NCI-H526 (cell line): ENCODE measurements at places on chromosomes 13 and 19.

DNA sequence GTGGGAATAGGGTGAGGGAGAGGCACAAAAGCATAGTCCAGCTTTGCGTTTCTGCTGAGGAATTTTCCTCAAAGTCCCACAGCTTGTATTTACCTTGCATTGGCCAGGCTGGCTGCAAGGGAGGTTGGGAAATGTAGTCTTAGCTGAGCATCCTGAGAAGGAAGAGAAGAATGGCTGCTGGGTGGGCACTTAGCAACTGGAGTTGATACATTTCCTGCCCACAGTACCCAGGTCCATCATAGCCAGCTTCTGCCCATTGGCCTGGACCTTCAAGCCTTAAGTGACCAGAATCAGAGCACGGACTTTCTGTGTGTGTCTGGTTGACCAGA, 112.4 kb downstream of the SIPA1L3 start:
- DNase-seq, result no peak

DNA sequence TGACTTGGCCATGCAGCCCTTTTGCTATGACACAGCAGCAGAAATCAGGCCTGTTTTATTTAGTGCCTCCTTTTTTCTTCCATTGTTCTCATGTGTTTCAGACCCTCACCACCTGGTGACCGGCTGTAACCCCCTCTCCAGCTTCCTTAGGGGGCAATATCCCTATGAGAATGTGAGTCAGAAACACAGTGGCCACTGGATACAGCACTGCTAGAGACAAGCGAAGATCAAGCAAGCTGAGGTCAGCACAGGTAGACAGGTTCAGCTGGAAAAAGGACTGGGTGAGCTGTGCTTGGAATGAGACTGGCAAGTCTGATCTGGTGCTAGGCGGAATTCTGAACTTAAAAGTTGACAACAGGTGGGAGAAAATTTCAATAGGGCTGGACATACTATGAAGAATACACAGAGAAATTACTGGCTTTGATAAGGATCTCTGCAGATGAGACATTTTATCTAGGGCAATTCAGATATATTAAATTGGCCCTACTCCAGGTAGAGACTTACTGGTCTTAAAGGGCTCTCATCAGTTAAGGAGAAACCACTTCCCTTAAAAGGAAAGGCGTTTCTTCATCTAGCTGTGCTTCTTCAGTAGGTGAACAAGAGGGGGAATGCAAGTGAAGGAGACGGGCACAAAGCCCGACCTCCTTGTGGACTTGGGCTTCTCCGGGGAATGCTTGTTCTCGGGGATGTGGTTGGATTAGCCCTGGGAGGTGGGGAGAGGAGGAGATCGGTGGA, 83.3 kb downstream of the ERCC5 start:
- no peak for DNase-seq

- DNase-seq, result no peak
Observed at GRCh38 chr19:29397748-29398147, 128.0 kb upstream of the VSTM2B start.

- no peak for DNase-seq
Observed at GRCh38 chr19:19495614-19496603, 19.4 kb downstream of the TSSK6 start.

- DNase-seq, result no peak
Observed at GRCh38 chr13:90120026-90120425, 1227.5 kb upstream of the MIR17HG start.

DNA sequence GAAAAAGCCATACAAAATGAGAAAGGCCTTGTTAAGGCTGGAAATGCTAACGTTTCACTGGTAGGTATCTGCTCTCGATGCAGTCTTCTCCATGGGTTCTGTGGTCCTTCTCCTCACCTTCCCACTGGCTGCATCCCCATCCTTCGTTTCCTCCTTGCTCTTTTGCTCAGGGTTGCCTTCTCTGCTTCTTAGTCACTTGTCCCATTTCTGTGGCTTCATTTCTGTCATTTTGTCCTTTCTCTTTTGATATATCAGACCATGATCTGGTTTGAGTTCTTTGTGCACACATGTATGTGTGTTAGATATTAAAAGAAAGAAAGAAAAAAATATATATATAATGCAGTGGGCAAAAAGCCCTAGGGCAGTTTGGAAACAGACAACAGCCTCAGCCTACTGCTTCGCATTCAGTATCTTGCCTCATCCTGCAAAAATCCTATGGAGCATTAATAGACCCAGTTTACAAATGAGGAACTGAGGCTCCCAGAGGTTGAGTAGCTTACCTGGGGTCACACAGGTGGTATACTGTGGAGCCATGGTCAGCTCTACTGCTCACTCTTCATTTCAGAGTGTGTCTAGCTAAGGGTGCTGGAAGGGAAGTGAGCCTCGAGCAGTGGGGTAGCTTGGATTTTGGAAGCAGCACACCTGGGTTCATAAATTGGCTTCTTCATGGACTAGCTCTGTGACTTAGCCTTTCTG, 57.6 kb upstream of the MEDAG start:
- no peak for DNase-seq

DNA sequence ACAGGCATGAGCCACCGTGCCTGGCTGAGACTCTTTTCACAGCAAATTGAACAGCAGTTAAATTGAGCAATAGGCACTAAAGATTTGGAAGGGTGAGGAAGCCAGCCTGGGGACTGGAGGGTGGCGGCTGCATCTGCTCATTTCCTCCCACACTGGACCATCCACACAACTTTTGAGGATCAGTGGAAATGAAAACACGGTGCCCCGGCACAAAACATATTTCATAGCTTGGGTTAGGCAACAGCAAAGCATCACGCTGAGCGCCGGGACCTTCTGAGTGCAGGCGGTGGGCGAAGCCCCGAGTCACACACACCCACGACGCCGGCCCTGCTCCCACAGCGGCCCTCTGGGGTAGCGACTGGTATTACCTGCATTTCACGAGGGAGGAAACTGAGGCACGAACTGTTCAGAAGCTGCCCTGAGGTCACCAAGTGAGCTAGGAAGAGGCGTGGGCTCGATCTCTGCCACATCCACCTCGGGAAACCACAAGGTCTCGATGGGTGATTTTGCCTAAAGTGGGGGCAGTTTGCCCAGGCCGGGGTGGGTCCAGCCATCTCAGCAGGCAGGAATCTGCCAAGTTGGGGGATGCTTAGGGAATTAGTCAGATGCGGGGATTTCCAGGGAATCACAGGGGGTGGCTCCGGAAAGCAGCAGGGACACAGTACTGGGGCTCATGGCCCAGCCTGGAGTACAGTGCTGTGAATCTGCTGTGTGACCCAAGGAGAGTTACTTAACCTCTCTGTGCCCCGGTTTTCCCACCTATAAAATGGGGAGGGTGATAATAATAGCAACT, 3.5 kb upstream of the SBNO2 start:
- no peak for DNase-seq

GRCh38 chr13:79297128-79297527, 108.9 kb downstream of the RBM26 start:
- DNase-seq, result no peak

DNA sequence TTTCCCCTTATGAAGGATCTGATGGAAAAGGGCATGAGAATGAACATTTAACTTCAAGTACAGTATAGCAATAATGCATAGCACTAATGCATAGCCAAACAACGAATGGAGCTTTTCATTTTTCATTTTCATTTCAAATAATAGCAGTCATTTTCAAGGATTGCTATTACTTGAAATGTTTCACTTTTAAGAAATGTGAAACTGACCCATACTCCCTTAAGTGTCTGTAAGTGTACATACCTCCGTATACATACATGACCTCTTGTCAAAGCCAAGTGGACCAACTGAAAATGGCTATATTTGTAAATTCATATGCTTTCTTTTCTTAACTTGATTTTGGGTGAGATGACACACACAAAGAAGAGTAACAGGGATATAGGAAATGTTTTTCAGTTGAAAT, 3.8 kb downstream of the RAP2A start:
- DNase-seq, result no peak

DNA sequence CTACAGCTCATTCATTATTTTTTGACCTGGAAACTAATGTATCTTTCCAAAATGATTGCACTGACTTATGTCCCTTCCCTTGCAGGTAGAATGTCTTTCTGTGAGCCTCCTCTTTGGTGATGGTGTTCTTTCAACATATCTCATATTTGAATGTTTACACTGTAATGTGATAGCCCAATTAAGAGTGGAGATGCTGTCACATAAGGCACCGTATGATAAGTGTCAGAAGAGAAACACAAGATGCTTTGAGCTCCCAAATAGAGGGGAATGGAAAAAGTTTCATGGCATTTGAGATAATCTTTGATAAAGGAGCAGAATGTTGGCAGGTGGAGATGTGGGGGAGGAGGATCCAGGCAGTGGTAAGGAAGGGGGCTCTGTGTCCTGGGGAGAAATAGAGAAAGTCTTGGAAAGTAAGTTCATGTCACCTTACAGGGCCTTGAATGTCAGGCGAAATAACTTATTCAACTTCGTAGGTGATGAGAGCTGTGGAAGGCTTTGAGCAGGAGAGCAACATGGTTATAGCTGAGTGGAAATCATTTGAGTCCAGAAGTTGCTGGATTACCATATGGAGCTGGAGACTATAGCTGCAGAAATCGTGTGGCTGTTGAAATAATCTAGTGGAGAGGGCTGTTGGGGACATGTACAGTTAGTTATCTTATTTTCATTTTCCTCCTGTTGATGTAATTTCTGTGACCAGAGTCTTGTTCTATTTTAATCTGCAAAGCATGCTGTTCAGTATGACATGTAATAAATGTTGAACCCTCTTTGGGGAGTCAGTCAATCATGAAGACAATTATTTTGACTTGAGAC, 10.3 kb upstream of the RNF113B start:
- DNase-seq, result peak; percentile 73

DNA sequence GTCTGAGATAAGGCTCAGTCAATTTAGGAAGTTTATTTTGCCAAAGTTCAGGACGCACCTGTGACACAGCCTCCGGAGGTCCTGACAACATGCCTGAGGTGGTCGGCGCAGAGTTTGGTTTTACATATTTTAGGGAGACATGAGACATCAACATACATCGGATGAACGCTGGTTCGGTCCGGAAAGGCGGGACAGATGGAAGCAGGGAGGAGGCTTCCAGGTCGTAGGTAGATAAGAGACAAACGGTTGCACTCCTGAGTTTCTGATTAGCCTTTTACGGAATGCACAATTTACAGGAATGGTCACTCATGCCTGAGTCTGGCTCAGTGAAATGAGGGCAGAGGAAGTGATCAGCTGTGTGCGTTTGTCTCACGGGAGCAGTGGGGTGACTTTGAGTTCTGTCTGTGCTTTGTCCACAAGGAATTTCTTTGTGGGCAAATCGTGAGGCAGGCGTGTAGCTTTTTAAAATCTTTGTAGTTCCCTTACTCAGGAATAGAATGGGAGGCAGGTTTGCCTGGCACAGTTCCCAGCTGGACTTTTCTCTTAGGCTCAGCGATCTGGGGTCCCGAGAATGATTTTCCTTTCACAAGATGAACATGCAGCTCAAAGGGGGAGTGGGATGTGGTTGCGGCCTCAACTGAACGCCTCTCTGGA, 36.2 kb downstream of the C13orf46 start:
- no peak for DNase-seq

GRCh38 chr19:47226426-47227351, 4.3 kb downstream of the BBC3 start:
- no peak for DNase-seq

DNA sequence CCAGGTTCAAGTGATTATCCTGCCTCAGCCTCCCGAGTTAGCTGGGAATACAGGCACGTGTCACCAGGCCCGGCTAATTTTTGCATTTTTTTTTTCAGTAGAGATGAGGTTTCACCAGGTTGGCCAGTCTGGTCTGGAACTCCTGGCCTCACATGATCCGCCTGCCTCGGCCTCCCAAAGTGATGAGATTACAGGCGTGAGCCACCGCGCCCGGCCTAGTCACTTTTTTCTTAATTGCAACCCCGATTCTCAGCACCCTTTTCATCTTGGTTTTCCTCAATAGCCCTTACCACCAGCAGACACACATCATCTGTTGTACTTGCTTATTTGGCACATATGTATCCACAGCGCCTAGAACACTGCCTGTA, 550 bp upstream of the GPI start:
- DNase-seq, result peak; percentile 41

DNA sequence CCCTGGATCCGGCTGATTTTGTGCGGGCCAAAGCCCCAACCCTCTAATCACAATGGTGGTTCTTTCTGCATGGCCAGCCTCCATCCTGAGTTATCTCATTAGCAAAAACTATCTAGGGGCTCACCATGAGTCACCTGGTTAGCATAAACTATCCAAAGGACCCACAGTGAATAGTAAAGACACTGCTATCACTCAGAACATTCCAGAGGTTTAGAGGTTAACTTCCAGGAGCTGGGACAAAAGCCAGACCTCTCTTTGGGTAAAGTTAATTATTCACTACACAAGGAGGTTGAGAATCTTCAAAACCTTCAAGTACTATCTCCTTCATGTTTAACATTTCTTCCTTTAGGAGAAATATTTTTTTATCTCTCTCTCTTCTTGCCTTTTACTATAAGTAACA, 18.8 kb upstream of the PPP5C start:
- no peak for DNase-seq

DNA sequence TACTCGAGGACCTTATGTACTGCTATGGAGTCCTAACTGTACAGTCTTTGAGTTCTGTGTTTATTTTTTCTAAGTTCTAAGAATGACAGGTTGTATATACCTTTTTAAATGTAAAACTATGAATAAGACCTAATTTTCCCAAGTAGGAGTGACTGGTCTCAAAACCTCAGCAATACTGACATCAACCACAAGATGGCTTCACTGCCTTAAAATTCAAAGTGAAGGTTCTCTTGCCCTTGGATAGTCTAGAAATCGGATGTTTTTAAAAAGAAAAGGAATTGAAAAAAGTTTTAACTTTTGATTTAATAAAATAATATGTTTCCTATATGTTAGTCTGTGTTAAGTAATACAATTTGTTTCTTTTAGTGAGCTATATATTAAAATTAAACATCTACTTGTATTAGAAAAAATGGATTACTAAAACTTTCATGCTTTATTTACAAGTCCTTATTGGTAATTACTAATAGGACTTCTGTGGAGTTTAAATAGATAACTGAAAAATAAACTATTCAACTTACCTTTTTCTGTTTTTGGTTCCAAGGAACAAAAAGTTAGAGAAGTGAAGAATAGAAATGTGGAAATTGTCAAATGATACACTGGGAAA, 52.0 kb downstream of the TDRD3 start:
- DNase-seq, result peak; percentile 53

- no peak for DNase-seq
Observed at GRCh38 chr13:110363010-110363409, 55.9 kb downstream of the COL4A2 start.
